AG09309 (cell line): ENCODE measurements at places on chromosomes 11 and 22.

DNA sequence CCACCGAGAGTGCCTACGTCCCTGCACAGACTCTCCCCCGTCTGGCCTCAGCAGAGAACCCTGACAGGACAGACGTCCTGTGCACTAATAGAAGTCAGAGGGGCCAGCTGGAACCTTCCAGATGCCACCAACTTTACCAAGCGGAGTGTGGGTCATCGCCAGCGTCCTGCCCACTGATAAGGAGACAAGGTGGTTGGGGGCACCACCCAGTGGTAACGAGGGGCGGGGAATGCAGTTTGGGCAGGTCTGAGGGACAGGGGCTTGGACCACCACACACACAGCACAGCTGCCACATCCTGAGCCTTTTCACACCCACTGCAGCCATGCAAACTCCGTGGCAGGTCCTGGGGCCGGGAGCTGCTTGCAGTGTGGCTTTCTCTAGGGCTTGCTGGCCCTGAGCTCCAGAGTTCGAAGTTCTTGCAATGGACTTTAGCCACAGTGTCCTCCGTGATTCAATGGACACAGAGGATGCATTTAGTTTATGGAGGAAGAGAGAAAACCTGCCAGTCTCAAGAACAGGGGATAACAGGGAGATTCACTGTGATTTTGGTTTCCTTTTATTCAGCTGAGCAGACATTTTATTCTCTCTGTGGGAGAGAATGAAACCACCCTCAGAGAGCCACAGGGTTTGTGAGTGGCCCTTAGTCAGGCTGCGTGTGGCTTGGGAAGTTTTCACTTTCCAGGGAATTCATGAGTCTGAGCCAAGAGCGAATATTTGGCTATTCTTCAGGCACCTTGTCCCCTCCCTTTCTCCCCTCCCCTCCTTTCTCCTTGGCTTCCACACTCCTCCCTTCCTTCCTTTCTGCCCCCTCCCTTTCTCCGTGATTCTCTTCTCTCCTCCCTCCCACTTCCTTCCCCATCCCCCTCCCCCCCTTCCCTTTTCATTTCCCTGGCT, 13.1 kb downstream of the MRGPRG start:
- DNase-seq = no peak

DNA sequence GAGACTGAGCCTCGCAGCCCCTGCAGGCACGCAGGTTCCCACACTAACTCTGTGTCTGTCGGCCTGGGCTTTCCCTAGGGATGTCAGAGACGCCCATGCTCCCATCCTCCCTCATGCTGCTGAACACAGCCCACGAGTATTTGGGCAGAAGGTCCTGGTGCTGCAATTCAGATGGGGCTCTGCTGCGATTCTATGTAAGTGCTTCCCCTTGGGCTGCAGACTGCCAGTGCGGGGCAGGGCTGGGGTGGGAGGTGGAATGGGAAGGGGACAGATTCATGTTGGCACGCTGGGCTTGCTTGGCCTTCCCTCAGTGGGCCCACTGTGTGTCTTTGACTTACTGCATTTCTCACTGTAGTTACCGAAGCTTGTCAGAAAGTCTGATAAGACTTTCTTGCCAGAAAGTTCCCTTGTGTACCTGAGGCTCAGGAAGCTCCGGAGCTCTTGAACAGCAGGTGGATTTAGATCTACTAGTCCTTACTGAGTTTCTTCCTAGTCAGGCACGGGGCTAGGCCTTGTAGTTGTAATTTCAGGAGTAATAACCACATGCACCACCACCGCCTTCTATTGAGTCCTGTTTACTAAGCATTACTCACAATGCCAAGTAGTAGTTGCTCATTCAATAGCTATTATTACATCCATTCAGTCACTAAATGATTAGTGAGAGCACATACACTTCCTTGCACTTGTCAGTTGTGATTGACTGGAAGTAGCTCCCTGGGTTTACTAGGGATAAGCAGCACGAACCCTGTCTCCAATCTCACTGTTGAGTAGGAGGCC, 65.2 kb downstream of the CABIN1 start:
- no peak for DNase-seq

DNA sequence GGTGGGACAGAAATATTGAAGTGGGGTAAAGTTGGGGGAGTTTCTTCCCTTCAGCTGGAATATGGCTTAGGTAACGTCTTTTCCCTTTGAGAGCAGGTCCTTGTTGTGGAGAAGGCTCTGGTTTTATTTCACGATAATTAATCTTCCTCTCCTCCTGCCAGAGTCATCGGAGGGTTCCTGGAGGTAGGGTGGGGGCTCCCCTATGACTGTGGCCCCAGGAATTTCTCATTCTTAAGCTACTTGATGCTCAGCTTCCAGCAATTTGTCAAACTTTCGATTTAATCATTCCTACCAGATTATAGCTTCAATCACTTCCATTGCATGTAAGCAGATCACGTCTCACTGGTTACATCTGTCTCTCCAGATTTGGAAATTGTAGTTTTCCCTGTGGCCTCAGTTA, 242.8 kb upstream of the PLET1 start:
- no peak for DNase-seq

DNA sequence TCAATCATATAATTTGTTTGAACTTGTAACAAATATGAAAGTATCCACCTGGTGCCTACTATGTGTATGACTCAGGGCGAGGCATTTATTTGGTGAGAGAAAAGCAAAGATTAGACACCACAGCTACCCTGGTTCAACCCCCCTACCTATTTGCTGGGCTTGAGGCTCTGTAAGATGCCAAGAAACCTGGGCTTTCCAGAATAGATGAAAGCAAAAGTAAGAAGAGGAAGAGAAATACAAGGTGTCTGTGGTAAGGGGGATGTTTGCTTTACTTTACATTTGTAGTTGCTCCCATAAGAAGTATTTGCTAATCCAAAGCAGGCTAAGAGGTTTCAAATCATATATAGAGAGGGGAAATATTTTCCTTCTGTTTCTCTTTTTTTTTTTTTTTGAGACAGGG, 61.7 kb downstream of the DDI1 start:
- no peak for DNase-seq
